ENCODE measurements at places on chromosomes 4 and X. TPM values are rescaled to one million over a fixed set of nuclear protein-coding genes. Genes with fewer than 3 reads are reported as not detected.

- H3K27me3 ChIP-seq, result no peaks in the 10 kb centered on the region
- H3K4me3 ChIP-seq, result no peak overlapping the region
- no peak for DNase-seq
- H3K27ac ChIP-seq, result no peak overlapping the region
- no peaks in the 10 kb centered on the region for H3K36me3 ChIP-seq
Measured at GRCh38 chr4:2166253-2166652, 75.7 kb downstream of the HAUS3 start.

- H3K4me3 ChIP-seq, result no peak overlapping the region
- H3K36me3 ChIP-seq, result no peaks in the 10 kb centered on the region
- no peaks in the 10 kb centered on the region for H3K4me1 ChIP-seq
- DNase-seq, result no peak
- H3K27me3 ChIP-seq, result no peaks in the 10 kb centered on the region
Measured at GRCh38 chr4:15131551-15131950, 129.3 kb downstream of the CPEB2 start.

DNA sequence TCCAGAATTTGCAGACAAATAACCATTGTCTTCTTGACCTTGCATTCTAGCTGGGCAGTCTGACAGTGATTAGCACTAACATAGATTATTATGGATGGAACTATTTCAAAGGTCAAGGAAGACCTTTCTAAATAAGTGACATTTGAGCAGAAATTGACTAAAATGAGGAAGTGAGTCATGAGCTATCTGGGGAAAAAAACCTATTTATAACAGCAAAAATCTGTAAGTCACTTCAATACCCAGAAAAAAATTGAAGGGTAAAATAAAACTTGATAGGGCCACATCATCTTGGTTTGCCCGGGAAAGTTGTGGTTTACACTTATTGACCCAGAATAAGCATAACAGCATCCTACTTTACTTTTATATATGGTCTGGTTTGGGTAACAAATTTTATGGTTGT lies 414.6 kb upstream of the HS3ST1 start:
- DNase-seq, result no peak
- H3K27ac ChIP-seq, result no peak overlapping the region
- no peaks in the 10 kb centered on the region for H3K27me3 ChIP-seq
- no peaks in the 10 kb centered on the region for H3K36me3 ChIP-seq

USP27X gene
- not detected for total RNA-seq

RAB28 gene
- total RNA-seq, result 3.2 TPM

RNF175 gene
- not detected for total RNA-seq

All from ascending aorta (tissue), 2 donors.